ENCODE measurements at places on chromosomes 16 and 17. TPM values are rescaled to one million over a fixed set of nuclear protein-coding genes. Genes with fewer than 3 reads are reported as not detected.

The FN3K gene
- total RNA-seq: 10.4 TPM

The IL21R gene
- total RNA-seq: 0.30 TPM

The GNG13 gene
- not detected for total RNA-seq

The DPEP1 gene
- total RNA-seq: 0.30 TPM

The TTYH2 gene
- total RNA-seq: 3.6 TPM

The MPV17L gene
- 0.23 TPM for total RNA-seq

The BOLA2 gene
- total RNA-seq: 17.0 TPM

The FOXF1 gene
- 6.4 TPM for total RNA-seq

The MSLN gene
- not detected for total RNA-seq

The WFDC1 gene
- 12.5 TPM for total RNA-seq

The ZNF19 gene
- total RNA-seq: 3.0 TPM

The MYH1 gene
- total RNA-seq: 0.09 TPM

The HBM gene
- not detected for total RNA-seq

The FOXO3B gene
- total RNA-seq: 3.6 TPM

The RAMP2 gene
- total RNA-seq: not detected

The ITGAL gene
- total RNA-seq: 0.89 TPM

The SSTR5 gene
- total RNA-seq: not detected

The PGAP6 gene
- total RNA-seq: 59.7 TPM

The TOB1 gene
- total RNA-seq: 11.3 TPM

The TMEM219 gene
- 63.9 TPM for total RNA-seq

The EPOP gene
- 0.89 TPM for total RNA-seq

The KCNH4 gene
- not detected for total RNA-seq

The SCARF1 gene
- 0.59 TPM for total RNA-seq

The CENPN gene
- 36.1 TPM for total RNA-seq

The KRTAP3-1 gene
- not detected for total RNA-seq

The OTOA gene
- 0.09 TPM for total RNA-seq

The SYT17 gene
- 0.05 TPM for total RNA-seq

The CCDC102A gene
- 15.7 TPM for total RNA-seq

The TP53TG3 gene
- not detected for total RNA-seq

The RAB37 gene
- 0.23 TPM for total RNA-seq

The NEK8 gene
- 2.7 TPM for total RNA-seq

The MYH3 gene
- total RNA-seq: 1.2 TPM

The NPIPB6 gene
- 1.5 TPM for total RNA-seq

The NUBP2 gene
- 52.0 TPM for total RNA-seq

The CMTM1 gene
- total RNA-seq: 1.9 TPM

Measured in smooth muscle cell of the umbilical artery (primary cell).